ENCODE measurements at places on chromosomes 4 and X.

- no peak for DNase-seq
These were observed 145.2 kb downstream of the CORIN start for GRCh38 chr4:47692691-47693090.

DNA sequence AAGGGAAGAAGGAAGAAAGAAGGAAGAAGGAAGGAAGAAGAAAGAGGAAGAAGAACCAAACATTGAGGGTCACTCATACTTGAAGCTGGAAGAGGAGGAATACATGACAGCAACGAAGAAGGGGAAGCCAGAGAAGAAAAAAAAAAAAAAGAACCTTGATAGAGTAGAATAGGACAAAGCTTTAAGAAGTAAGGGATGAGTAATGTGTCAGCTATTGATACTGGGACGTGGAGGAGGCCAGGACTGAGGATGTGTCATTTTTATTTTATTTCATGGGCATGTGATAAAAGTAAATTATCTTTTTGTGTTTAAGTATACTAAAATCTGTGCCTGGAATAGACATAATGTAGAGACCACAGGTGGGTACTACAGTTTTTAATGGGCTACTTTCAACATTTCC is 6.4 kb downstream of the EDA2R start:
- no peak for DNase-seq

DNA sequence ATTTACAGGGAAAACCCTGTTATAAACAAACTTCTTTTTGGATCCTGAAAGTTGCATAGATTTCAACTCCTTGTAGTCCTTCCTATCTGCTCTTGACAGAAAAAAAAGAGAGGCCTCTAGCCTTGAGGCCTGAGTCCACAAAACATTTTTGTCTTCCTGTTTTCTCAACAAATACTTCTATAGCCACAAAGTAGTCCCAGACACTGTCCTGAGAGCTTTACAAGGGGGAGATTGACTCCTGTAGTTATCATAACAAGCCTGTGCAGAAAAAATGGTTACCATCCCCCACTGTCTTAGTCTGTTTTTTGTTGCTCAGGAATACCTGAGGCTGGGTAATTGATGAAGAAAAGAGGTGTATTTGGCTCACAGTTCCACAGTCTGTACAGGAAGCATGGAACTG is 35.2 kb downstream of the PCDH7 start:
- DNase-seq, result no peak

DNA sequence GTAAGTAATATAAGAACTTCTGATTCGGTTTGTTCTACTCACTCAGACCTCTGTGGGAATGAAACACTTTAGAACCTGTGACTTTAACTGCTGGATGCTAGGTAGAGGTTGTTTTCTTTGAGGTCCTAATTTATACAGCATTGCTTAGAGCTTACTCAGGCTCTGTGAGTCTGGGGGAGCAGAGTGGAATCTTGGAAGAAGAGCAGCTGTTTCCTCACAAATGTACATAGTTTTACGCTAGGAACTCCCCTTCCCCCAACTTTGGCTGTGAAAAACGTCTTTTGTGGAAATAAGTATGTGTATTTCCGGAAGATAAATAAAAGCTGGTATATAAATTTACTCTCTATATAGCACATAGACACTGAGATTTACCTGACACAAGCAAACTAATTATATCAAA is 141.4 kb downstream of the NAA11 start:
- DNase-seq, result no peak

DNA sequence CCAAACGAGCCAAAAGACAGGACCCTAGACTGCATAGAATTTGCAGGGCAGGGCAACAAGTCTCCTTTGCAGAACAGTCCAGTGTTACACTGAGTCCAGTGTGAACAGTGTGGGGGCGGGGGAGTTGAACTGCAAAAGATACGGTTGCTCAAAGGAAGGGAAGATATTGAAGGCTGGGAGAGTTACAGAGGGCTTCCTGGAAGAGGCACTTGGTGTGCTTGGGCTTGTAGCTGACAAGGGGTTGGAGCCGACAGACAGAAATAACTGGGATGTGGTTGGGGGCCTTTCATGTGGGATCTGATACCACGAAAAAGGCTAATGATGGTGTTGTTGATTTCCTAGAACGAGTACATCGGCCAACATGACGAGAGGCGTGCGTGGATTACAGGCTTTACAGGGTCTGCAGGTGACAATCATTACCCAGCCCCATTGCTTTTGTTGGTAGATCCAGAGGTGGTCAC is 6.1 kb downstream of the XPNPEP2 start:
- DNase-seq, result no peak

- DNase-seq, result no peak
These were observed 24.6 kb upstream of the ANTXR2 start for GRCh38 chr4:80097400-80098177.

DNA sequence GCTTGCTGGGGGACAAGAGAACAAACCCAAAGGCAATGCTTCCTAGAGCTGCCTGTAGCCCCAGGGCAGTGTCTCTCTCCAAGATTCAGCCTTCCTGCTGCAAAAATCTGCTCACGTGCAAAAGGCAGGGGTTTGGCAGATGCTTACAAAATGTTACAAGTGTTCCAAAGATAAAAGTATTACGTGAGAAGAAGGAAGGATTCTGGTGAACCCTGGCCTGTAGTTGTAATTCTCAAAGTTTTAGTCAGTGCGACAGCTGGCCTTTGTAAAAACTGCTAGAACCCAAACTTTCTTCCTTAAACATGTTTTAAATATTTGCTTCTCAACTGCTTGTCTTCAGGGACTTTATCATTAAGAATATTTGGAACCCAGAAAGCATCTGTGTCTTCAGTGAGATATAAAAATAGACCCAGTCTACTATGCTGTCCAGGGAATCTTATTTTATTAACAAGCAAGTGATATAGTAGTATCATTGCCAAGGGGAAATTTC is 232.3 kb downstream of the FRMPD4 start:
- no peak for DNase-seq

DNA sequence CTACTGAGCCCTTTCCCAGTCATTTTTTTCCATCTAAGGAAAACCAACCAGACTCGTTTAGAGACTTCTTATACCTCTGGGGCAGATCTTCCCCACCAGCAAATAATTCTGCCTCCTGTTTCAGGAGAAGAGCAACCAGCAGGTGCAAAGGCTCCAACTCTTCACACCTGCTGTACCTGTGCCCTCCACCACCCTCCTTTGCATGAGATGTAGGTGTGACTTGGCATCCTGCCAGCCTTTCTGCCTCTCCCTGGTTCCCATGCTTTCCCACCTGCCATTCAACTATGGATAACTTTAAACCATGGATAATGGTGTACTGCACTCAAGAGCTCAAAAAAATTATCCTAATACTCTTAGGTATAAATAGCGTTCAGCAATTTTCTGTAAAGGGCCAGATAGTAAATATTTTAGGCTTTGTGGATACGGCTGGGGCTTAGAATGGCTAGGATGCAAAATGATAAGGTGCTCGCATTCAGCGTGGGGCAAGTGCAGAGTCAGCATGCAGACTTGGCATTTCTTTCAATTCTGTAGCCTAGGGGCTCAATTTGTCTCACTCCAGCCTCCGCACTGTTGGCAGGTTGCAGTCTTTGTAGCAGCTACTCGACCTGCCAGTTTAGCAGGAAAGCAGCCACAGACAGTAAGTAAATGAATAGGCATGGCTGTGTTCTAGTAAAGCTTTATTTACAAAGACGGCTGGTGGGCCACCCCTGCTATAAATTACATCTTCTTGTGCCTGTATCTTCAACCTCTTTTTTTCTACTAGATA is 79.8 kb downstream of the HCCS start:
- DNase-seq, result no peak

- DNase-seq, result no peak
These were observed 40.6 kb upstream of the NAA11 start for GRCh38 chr4:79366422-79366821.

DNA sequence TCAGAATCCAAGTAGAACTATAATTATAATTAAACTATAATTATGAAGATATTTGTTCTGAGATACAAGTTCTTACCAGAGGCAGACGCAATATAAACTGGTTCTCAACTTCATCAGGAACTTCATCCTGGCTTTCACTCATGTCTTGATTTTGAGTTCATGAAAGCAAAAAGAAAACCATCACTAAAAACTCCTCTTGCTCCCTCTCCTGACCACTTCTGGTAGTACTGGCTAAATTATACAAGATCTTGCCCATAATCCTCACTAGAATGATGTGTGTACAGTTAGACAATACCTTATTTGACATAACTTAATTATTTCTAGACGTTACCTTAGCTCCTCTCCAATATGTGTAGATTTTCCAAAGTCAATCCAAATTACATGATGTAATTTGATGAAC is 3.7 kb downstream of the TAF7L start:
- no peak for DNase-seq

DNA sequence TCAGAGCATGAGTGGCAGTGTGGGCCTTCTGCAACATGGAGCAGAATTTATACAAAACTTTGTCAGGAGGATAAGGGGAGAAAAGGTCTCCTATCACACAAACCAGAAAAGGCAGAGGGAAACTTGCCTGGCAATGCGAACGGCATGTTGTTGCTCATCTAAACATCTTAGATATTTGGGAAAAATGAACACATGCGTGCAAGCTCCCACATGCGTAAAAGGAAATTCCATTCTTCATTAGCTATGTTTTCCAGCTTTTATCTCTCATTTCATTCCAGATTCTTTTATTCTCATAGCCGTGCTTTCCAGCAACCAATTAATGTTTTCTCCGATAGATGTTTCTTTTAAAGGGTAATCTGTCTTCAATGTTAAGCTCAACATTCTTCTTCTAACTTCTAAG is 31.3 kb upstream of the GBA3 start:
- no peak for DNase-seq

DNA sequence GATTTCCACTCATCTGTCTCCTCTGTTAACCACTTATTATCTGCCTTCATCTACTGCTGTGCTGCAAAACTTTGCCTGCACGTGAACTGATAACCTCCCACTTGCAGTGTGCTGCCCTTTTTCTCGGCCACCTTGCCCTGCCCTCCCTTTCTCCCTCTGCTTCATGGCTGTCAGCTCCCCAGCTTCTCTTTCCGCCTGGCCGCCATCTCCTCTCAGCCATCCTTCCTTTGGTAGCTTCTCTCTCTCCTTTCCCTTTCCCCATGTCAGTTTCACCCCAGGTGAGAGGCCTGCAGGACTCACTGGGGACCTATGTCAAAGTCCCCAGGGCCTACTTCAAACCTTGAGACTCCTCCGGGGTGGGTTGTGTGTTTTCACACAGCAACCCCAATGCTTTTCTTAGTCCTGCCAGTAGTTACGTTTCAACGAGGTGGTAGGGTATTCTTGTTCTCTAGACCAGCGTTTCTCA is 6.6 kb downstream of the MSL3 start:
- DNase-seq, result no peak

DNA sequence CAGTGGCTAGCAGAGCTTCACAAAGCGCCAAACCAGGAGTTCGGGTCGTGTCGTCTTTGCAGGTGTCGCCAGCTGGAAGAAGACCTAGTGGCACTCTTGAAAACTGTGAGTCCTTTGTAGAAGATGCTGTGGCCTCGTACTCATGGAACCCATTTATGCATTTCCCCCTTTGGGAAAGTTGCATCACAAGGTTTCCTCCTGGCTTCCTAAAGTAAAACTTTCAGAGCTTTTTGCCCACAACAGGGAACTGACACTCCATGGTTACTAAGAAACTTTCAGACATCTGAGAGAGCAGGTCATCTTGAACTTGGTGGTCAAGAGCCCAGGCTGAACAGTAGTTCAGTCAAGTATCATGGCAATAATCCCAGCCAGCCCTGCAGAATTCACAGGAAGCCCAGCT is 15.9 kb upstream of the NOCT start:
- DNase-seq, result no peak

- no peak for DNase-seq
These were observed 52.0 kb upstream of the HS3ST1 start for GRCh38 chr4:11480683-11481082.

DNA sequence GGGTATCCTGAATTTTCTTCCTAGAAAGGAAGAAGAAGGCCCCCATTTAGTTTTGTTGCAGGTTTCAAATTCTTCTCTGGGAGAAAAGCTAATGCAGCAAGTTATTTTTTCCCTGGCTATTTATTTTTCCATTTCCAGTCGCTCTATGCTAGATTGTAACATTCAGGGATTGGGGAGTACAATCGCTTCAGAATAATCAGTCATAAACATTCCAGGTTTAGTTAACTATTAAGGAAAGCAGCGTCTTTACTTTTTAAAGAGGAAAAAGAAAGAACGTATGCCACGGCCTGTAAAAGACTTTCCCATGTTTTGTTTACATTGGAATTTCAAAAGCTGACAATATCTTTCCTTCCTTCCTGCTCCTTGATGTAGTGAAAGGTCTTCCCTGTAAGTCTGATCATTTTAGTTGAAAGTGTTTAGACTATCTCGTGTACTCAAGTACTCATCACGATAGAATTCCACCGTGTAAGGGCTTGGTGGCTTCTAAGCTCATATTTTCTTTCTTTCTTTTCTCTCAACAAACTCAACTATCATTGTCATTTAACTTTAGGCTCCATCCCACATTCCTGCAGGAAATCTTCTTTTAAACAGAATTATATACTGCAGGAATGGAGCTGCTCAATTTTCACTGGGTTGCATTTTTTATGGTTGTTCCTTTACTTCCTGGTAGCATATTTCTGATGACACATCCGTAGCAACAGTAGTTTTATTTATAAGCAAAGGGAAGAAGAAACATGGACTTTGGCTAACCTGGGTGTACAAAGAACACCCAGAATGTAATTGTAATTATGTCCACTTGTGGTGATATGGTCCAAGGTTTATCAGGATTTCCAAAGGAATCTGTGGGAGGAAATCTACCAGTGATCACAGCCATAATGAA is 213.1 kb upstream of the FAT1 start:
- no peak for DNase-seq

- no peak for DNase-seq
These were observed 118.9 kb upstream of the GK2 start for GRCh38 chr4:79526641-79527565.

GRCh38 chr4:163072222-163072621 is 94.5 kb downstream of the NAF1 start:
- DNase-seq, result no peak

DNA sequence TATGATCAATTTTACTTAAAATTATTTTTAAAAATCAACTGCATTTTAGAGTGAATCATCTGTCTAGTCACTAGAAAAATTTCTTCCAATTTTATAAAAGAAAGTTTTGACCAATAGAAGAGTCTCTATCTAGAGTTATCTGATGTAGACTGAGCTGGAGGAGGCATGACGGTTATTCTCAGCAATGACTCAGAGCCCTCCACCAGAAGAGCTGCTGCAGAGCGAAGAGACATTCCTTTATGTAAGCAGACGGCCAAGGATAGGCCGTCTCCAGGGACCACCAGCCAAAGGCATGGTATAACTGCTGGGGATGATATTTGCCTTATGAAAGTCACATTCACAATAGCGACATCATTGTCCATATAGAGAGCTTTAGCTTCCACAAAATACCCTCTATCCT is 23.0 kb downstream of the LDB2 start:
- no peak for DNase-seq

DNA sequence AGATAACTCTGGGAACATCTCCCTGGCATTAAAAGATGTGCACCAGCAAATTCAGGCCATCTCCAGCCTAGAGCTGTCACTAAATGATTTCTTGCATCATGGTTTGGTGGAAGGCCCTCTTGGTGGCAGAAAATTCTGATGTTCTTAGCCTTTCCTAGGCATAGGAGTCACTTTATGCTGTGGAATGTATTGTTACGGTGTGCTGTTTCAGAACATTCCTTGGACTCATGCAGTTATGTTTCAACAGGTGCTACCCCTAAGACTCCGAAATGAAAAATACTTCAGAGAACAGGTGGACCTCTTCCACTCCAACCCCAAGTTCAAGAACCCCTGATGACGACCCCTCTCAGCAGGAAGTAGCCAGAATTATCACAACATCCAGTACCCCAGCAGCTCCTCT is 20.3 kb upstream of the PAPSS1 start:
- no peak for DNase-seq

- DNase-seq, result no peak
These were observed 30.2 kb downstream of the CLDN2 start for GRCh38 chrX:106950381-106950780.
